ENCODE measurements at places on chromosomes 7 and 10.

GRCh38 chr7:87564296-87564963, 36.3 kb downstream of the ABCB1 start:
- ATAC-seq, result peak; percentile 28

DNA sequence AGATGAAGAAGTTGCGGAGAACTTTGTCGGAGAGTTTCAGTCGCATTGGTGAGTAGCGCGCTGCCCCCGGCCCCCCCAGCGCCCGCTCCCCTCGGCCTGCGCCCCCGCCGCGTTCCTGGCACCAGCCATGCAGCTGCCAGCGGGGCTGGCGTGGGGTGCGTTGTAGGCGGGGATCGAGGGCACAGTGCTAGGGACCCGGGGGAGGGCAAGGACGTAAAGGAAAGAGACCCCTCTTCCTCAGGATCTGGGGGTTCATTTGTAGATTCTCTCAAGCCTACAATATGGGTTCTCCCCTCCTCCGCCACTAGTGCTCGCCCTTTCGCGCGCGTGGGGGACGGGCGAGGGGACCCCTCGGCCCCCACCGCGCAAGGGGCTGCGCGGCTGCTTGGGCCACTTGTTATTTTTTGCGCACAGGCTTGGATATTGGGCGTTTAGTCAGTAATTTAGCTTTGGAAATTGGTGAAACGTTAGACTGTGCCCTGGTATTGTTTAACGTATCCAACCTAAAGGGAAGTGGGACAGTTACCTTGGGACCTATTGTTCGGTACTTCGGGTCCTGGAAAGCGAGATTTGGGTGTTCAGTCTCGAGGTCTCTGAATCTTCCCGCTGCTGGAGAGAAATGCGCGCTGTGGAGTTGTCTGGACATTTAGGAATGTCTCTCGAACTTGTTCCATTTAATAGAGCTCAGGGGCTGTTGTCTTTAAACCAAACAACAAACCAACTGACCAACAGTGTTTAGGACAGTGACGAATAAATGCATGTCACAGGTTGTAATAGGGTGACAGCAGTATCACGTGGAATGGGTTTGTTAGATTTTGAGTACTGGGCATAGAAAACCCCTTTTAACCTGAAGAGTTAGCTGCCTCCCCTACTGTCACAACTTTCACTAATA, 796 bp downstream of the CDK14 start:
- peak; percentile 24 for ATAC-seq

- ATAC-seq, result no peak
Measured at GRCh38 chr7:126065766-126066165, 1136.1 kb upstream of the POT1 start.

DNA sequence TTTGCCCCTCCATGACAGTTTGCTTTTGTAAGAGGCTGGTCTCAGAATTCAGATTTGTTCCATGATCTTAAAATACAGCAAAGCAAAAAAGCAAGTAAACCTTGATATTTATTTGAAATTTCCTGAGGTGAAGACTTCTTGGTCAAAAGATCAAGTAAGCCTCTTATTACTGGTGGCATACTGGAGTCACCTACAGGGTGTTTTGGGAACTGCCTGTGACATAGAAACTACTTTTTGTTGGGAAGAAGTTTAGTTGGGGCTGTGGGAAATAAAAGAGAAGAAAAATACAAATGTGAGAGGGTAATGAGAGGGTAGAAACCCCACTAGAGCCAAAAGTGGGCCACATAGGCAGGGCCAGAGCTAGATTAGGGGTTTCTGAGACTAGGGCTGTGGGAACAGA, 217.9 kb downstream of the OTUD1 start:
- no peak for ATAC-seq

DNA sequence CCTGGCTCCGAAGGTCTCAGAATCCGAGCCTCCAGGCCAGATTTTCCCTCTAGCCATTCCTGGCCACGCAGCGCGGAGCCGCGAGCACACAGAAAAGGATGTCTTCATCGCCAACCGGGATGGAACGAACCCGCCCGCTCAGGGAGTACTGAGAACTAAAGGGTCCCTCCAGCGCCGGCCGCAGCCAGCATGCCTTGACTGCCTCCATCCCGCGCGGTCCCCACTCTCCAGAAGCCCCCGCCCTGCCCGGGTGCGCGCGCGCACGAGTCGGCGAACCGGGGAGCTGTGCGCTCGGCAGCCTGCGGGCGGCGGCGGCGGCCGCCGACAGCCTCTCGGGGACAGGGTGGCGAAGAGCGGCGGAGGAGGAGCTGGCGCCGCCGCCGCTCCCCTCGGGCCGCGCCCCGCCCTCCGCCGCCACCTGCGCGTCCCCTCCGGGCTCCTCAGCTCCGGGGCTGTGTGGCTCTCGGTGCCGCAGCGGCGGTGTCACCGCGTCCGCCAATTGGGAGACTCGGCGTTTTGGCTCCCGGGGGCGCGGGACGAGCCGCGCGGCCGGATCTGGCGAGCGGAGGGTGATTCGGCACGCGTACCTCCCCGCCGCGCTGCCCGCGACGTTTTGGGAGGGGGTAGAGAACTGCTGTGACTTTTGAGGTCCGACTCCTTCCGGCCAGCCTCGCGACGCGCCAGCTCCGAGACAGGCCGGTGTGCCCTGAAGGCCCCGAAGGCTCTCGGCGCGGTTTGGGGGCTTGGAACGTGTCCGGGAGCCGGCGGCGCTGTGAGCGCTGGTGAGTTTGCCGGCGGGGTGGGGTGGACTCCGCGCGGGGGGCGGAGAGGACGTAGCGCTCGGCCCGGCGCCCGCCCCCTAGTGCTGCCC, 453 bp upstream of the GALNT17 start:
- no peak for ATAC-seq

DNA sequence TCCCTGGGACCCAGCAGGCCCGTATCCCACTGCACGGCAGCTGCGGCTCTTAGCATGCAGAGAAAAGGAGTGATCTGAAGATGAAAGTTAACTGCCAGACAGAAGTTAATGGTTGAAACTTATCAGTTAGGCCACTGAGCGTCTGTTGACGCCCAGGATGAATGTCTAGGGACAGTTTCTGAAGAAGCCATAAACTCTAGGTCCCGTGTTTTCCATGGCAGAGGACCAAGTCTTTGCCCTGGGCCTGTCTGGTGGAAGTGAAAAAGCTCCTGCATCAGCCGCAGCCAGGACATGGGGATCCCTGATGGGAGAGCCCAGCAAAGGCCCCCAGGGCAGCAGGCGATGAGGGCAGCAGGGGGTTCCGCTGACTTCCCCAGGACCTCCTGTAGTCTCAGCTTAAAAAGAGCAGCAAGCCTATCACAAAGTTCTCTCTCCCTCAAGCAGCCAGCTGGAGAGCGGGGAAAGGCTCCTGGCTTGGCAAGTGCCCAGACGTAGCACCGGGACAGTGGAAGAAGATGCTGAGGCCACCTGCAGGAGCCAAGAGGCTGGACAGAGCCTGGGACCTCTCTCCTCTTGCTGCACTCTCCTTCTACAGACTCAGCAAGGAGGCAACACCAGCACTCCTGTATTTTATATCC, 79.6 kb downstream of the TNS3 start:
- ATAC-seq, result no peak

DNA sequence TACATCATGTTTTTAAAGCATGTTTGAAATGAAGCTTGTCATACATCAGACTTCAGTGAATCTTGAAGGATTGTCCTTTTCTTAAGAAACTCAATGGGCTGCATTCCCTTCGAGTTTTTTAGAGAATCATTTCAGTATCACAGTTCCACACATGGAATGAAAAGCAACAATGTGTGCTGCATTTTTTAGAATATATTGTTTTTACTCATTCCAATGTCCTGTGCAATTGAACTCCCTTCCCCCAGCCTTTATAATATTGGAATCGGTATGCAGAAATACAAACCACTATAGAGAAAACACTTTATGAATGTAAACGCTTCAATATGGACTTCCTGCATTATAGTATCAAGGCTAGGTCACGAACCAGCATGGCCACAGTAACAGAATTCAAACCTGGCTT, 634.4 kb downstream of the GATA3 start:
- no peak for ATAC-seq

Data from esophagus mucosa (tissue), 1 donor.